Right lung (tissue), 10 donors: ENCODE measurements at places on chromosomes 3 and 15. TPM values are rescaled to one million over a fixed set of nuclear protein-coding genes. Genes with fewer than 3 reads are reported as not detected.

IL12A gene
- 2.0 TPM for polyA plus RNA-seq

CYP19A1 gene
- polyA plus RNA-seq: not detected

PLSCR5 gene
- not detected for polyA plus RNA-seq

THSD4 gene
- polyA plus RNA-seq: 17.1 TPM
